BJ (cell line): ENCODE measurements at places on chromosomes 1 and 21.

DNA sequence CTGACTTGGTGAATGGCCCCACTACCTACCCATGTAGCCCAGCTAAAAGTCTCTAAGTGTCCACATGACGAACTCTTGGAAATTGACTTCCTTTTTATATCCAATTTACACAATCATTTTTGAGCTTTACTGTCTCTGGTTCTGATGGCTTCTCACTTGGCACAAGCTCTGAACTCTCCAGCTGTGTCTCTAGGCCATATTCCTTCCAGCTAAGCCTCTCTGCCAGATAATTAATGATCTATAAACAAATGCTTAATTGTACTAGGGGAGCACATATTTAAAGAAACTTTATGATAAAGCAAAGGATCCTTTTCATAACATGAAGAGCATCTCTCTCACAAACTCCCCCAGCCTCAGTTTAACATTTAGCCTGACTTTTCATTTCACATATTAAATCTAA lies 16.3 kb upstream of the BEND5 start:
- no peak for DNase-seq

DNA sequence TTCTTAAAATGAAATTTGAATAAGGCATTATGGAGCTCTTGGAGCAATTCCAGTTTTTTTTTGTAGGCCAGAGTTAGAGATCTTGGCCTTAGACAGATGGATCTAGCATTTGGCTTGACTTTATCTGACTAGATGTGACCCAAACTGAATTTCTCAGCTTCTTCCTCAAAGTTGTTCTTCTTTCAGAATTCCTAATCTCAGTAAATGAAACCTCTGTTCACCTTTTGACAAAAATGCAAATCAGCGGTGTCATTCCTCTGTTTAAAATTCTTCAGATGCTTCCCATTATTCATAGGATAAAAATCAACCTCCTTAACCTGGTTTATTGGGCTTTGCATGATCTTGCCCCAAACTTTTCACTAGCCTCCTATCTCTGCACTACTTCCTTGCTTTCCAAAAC lies 177.6 kb downstream of the RASAL2 start:
- DNase-seq = no peak

- no peak for DNase-seq
These were observed 55.9 kb downstream of the TOR3A start for GRCh38 chr1:179137617-179138255.

- DNase-seq = no peak
These were observed 645.0 kb downstream of the PTPRC start for GRCh38 chr1:199283794-199284193.

- no peak for DNase-seq
These were observed 550 bp downstream of the TRIM33 start for GRCh38 chr1:114510274-114511031.
